CD4-positive, alpha-beta T cell treated with Interleukin-4 for 1 hour (primary cell): ENCODE measurements at places on chromosomes 6 and 20.

DNA sequence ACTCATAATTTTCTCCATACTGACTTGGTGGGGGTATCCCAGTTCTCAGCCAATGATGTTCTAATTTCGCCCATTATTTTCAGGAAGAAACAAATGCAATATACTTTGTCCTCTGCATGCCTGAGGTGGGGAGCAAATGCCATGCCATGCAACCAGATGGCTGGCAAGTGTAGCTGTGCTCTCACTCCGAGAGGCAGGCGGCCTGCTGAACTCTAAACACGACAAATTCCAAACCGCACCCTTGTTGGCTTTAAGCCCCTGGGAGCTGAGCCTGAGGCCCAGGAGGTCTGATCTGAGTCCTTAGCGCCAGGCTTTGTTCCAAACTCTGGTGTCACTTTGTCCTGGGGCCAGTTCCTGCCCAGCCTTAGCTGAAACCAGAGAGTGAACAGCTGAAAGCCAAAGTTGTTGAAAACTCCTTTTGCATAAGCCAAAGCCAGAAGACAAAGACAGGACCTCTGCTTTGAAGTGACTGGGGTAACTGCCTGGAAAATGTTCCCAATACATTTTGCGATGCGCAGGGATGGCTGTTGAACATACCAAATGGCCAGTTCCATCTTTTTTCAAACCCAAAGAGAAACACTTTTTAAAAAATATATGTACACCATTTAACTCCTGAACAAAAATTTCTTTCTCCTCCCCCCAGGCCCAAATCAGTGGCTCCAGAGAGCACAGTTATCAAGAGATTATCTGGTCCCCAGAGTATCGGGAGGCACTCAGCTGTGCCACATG lies 46.2 kb downstream of the TTI1 start:
- DNase-seq: no peak

DNA sequence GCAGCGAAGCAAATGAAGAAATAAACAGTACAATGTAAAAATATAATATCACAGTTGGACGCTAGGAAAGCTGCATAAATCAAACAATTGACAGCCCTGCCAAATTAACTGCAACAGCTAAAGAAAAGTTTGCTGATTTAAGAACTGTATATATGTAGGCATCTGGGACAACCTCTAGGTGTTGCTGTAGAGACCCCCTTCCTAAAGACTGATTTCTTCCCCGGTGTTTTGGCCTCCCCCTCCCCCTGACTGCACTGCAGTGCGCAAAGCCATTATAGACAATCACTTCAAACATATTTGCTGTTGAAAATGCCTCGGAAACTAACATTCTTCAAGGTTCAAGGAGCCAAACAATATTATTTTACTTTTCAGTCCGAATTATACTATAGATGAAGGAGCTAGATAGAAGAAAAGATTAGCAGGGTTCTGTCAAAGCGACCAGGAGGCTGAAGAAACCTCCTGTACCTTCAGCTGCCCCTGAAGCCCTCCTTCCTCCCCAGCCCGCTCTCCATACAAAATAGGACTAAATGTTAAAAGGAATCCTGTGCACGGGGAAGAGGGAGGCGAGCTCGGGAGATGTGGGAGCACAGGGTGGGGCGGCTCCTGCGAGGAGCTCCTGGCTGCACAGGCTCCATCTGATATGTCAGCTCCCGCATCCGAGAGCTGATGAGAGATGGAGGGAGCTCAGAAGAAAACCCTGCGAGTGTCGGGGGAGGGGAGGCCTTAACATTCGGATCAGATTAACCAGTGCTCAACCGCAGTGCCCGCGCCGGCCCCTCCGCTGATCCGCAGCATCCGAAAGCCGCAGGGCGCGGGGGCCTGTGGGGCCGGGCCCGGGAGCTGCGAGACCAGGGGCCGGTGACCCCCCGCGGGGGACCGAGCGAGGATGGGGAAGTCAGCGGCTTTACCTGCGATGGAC lies 822 bp downstream of the ELOVL4 start:
- no peak for DNase-seq

- no peak for DNase-seq
These were observed 105.0 kb upstream of the SYNCRIP start for GRCh38 chr6:85747666-85748065.

DNA sequence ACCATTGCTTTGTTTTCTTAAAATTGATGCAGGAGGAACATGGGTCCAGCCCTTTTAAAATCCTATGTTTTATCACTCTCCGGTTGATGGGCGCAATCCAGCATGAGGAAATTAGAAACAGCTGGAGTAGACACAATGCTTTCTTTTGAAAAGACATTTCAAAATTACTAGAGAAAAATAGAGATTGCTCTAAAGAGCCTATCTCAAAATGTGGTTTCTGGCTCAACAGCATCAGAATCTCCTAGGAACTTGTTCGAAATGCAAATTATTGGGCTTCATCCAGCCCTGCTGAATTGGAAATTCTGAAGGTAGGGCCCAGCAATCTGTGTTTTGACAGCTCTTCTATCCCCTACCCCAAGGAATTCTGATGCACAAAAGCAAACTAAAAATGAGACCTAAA lies 190.8 kb upstream of the BMP2 start:
- DNase-seq: no peak

GRCh38 chr6:89144354-89144906 lies 1.4 kb upstream of the PM20D2 start:
- no peak for DNase-seq

DNA sequence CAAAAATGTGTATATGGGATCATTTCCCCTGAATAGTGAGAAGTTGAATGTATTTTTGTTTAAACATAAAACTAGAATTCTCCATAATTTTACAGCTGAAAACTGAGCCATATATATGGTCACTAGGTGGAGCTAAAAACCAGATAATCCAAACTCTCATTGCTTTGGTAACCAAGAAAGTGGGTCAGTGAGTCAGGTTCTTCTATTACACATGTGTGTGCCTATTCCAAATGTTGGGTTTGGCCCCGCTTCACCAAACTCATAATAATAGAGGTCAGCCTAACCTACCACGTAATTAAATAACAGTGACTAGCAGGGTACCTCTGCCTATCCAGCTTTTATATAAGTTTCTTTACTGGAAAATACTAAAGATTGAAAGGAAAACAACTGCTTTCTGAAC lies 19.3 kb upstream of the RNGTT start:
- peak; percentile 76 for DNase-seq

GRCh38 chr6:45584127-45584526 lies 206.4 kb upstream of the SUPT3H start:
- DNase-seq: no peak

- no peak for DNase-seq
These were observed 1.0 kb downstream of the TRERF1 start for GRCh38 chr6:42450477-42451332.

DNA sequence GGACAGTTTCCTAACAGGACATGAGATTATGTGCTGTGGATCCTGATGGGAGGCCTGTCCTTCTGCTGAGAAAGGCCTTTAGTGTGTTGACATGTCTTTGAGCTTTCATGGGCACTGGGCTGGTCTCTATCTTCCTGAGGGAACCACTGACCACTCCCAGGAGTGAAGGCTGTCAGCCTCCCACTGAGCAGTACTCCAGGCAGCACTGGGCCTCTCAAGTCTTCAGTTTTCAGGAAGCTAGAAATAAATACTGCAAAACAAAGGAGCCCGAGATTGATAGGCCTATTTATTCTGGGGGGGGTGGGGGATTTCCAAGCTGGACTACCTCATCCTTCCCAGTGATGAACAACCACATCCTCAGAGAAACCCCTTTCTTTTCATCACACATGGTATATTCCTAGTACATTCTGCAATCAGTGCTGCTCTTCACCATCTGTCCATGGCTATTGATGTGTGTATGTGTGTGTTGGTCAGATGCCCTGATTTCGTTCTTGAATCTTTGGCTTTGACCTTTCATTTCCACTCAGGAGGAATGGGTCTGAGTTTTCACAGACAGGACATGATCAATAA lies 180.9 kb upstream of the SPTLC3 start:
- DNase-seq: no peak

DNA sequence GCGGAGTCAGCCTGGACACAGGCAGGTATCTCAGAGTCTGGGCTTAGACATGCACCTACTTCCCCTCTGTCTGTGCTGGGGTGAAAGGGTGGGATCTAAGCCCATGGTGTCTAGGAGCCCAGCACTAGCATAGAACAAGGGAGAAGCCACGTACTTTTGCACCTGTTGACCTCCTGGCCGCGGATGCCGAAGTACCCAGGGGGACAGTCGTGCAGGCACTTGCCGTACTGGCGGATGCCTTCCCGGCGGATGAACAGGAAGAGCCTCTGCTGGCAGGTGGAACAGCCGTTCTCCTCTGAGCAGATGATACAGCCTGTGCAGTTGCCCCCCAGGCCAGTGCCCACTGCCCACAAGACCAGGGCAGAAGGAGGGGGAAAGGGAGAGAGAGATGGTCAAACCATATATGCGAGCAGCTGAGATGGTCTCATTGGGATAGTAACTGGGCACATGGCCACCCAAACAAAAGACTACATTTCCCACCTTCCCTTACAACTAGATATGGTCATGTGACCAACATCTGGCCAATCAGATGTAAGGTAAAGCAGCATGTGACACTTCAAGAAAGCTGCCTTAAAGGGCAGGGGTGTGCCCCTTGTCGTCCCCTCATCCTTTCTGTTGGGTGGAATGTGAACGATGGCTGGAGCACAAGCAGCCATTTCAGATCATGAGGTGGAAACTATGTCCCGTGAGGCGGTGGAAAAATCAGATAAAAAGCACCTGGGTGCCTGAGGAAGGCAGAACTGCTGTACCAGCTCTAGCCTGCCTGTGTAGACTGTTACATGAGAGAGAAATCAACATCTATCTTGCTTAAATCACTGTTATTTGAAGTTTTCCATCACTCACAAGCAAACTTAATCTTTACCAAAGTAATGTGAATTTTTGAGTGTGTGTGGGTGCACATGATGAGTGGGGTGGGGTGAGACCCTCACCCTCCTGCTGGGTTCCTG lies 34.0 kb downstream of the RSPO4 start:
- DNase-seq: no peak

DNA sequence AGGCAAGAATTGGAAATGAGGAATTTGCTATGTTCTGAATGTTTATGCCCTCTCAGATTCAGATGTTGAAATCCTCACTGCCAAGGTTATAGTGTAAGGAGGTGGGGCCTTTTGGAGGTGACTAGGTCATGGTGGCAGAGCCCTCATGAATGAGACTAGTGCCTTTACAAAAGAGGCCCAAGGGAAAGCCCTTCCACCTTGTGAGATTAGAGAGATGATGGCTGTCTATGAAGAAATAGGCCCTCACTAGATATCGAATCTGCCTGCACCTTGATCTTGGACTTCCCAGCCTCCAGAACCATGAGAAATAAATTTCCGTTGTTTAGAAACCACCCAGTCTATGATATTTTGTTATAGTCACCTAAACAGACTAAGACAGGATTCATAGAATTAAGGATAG lies 10.4 kb downstream of the ASIP start:
- DNase-seq: no peak

GRCh38 chr6:109498052-109498451 lies 15.0 kb upstream of the ZBTB24 start:
- no peak for DNase-seq

DNA sequence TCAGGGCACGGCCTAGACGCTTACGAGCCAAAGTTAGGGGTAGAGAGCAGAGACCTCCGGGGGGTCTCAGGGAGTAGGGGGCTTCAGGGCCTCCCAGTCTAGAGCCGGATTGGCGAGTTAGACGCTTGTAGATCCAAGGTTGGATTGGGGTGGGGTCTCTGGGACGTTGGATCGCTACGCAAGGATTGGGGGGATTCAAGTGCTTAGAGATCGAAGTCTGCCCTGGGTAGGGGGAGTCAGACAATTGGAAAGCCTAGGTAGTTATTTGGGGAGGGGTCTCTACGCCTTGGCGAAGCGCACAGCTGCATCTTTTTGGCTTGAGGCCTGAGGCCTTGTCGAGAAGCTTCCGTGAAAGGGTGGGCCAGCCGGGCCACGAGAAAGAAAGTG lies 469 bp downstream of the STX16 start:
- DNase-seq: no peak

GRCh38 chr20:48975955-48976354 lies 54.4 kb downstream of the ARFGEF2 start:
- DNase-seq: no peak

- no peak for DNase-seq
These were observed 18.9 kb upstream of the PMEPA1 start for GRCh38 chr20:57728762-57729161.

DNA sequence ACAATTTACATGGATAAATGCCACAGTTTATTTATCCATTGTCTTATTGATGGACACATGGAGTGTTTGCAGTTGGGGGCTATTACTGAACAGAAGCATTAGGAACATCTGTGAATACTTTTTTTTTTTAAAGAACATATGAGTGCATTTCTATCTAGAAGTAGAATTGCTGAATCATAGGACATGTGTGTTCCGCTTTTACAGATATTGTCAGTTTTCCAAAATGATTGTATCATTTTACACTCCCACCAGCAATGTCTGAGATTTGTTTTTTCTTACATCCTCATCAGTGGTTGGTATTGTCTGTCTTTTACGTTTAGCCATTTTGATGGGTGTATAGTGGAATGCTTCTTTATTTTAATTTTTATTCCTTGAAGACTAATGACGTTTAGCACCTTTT lies 42.0 kb upstream of the ASIP start:
- DNase-seq: no peak

- DNase-seq: peak; percentile 35
These were observed 114.7 kb upstream of the ZNF217 start for GRCh38 chr20:53708129-53708968.

GRCh38 chr6:160137130-160137988 lies 15.7 kb downstream of the SLC22A1 start:
- DNase-seq: no peak

GRCh38 chr6:105824732-105825131 lies 261.4 kb upstream of the PRDM1 start:
- DNase-seq: no peak

DNA sequence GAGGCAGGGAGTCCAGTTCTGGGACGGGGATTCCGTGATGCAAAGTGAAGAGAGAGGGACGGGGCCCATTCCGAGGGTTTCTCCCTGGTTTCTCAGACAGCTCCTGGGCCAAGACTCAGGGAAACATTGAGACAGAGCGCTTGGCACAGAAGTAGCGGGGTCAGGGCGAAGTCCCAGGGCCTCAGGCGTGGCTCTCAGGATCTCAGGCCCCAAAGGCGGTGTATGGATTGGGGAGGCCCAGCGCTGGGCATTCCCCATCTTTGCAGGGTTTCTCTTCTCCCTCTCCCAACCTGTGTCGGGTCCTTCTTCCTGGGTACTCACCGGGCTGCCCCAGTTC lies 35.9 kb upstream of the HLA-G start:
- DNase-seq: no peak

GRCh38 chr6:57224769-57225515 lies 2.8 kb upstream of the RAB23 start:
- DNase-seq: no peak

DNA sequence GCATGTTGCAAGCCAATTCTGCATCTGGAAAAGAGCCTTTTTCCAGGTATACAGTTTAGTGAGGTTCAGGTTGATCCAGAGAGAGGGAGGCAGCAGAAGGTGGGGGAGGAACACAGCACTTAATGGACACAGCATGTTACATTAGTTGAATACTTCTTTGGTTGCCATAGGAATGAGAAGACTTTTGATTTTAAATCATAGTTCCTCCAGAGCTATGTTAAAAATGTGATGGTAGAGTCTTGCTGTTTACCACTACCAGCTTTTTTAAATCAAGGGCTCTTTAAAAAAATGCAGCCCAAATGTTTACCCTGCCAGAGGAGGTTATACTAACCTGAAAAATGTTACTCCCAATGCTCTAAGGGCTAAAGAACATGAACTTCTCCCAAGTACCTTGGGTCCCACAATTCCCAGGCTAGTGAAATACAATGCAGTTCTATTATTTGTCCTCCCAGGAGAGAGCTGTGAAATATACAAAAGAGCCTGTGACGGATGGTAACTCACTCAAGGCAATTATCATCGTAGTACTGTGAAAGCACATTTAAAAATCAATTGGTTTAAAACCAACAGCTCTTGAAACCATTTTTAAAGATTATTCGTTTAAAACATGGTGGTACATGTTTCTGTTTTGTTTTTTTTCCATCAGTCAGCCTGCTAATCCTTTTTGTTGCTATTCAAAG lies 6.9 kb upstream of the PHACTR1 start:
- DNase-seq: no peak
